ENCODE measurements at places on chromosomes 16 and 17.

GRCh38 chr16:72481419-72481818 is 309.5 kb upstream of the PMFBP1 start:
- DNase-seq: no peak

- DNase-seq: no peak
Measured at GRCh38 chr16:6932871-6933385, 399.7 kb upstream of the RBFOX1 start.

DNA sequence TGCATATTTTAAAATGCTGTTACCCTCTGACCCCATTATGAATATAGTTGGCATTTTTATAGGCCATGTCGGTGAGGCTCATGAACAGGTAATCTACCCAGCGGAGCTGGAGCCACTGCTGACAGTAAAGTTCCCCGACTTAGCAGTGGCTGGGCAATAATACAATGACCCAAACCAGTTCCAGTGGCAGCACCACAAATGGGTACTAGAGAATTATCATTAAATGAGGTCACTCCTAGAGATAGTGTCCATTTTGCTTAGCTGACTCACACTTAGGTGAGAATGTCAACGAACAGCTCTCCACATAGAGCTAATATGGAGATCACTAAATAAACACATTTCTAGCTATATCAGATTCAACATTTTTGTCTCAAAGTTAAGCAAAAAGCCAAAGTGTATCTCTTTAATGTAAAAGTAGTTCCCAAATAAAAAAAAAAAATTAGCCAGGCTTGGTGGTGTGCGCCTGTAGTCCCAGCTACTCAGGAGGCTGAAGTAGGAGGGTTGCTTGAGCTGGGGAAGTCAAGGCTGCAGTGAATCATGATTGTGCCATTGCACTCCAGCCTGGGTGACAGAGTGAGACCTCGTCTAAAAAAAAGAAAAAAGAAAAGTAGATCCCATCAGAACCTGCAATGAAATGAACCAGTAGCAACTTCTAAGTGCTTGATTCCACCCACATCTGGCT is 7.4 kb downstream of the MYO1D start:
- no peak for DNase-seq

GRCh38 chr17:78842881-78843565 is 2.4 kb upstream of the USP36 start:
- DNase-seq: peak; percentile 42

GRCh38 chr17:81253358-81254131 is 14.4 kb downstream of the NDUFAF8 start:
- peak; percentile 31 for DNase-seq
